Peyer's patch (tissue), 4 donors: ENCODE measurements at places on chromosomes 5 and 9. TPM values are rescaled to one million over a fixed set of nuclear protein-coding genes. Genes with fewer than 3 reads are reported as not detected.

The DAB2 gene
- 62.7 TPM for total RNA-seq

The PLK2 gene
- 35.3 TPM for total RNA-seq

DNA sequence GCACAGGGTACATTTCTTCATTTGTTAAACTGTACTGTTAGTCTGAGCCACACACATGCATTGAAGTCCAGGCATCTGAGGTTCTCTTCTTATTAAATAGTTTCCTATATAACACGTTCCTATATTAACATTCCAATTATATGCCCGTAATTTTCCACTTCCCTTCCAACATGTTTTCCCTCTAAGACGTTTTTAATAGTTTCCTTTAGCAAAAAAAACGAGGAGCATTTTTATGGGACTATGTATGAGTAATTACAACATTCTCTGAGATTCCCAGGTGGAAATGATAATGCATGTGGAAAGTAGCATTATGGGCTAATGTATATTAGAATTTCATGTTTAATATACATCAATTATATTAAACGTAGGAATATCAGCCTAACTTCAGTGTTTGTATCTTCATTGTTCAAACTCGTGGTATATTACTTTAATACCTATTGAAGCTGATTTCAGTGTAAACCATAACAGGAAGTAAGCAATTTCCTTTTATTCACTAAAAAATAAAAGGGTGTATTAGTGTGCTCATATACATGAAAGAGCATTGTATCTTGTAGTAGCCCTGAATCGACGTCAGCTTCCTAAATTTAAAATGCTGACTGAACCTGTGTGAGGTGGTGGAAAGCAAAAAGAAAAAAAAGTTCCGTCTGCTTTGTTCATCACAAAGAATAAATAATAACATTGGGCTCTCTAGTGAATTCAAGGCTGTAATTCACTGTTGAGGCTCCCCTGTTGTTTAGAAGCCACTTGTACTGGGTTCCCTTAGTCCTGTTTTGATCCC is 11.3 kb downstream of the SMARCA2 start:
- peak overlapping the region; percentile 19 for H3K27ac ChIP-seq
- H3K4me3 ChIP-seq = no peak overlapping the region
- DNase-seq = no peak
- no peaks in the 10 kb centered on the region for H3K4me1 ChIP-seq

DNA sequence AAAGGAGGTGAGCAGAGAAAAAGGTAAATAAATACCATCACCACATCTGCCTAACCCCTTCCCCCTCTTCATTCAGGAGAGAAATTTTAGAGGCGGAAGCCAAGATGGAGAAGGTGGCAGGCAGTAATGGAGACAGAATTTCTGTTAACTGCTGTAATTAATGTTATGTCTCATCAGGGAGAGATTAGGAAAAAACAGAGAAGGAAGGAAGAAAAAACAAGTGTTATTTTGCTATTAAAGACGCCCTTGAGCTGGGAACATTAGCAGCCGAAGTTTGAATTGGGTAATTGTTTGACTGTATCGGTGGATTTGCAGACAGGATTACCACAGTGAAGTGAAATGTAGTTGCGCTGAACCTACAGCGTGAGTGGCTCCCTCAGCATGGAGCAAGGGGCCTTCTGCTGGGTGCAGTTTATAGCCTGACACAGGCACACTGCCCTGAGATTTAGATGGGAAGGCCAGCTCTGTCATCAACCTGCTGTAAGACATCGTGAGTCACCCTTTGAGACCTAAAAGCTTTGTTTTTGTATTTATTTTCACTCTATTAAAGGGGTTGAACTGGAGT is 136.3 kb downstream of the ASTN2 start:
- no peaks in the 10 kb centered on the region for H3K27me3 ChIP-seq
- no peak overlapping the region for H3K4me3 ChIP-seq
- no peaks in the 10 kb centered on the region for H3K36me3 ChIP-seq
- no peak overlapping the region for H3K27ac ChIP-seq
- DNase-seq = no peak

The DDX4 gene
- total RNA-seq = not detected

The OTULINL gene
- total RNA-seq = 33.0 TPM

DNA sequence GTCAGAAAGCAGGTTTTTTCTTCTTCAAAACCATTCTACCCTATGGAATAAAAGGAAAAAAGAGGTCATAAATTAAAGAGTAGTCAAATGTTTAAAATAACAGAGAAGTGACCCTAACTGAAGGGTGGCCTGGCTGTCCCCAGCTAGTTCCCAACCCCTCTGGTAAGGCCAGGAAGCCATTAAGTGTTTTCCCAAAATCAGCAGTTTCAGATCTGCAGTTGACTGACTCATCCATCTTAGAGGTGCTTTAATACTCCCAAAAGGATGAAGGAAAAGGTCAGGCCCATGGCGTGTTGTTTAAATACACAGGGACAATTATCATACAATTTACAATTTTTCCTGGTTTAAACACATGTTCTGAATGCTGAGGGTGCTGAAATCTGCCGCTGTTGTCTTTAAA is 47.9 kb upstream of the TBC1D9B start:
- H3K27ac ChIP-seq = no peak overlapping the region
- no peaks in the 10 kb centered on the region for H3K27me3 ChIP-seq
- H3K4me1 ChIP-seq = no peaks in the 10 kb centered on the region
- no peak for DNase-seq
- H3K4me3 ChIP-seq = no peak overlapping the region

GRCh38 chr9:109574061-109574882 is 76.2 kb upstream of the PTPN3 start:
- H3K36me3 ChIP-seq = no peaks in the 10 kb centered on the region
- no peak overlapping the region for H3K27ac ChIP-seq
- no peaks in the 10 kb centered on the region for H3K4me1 ChIP-seq
- no peak overlapping the region for H3K4me3 ChIP-seq

DNA sequence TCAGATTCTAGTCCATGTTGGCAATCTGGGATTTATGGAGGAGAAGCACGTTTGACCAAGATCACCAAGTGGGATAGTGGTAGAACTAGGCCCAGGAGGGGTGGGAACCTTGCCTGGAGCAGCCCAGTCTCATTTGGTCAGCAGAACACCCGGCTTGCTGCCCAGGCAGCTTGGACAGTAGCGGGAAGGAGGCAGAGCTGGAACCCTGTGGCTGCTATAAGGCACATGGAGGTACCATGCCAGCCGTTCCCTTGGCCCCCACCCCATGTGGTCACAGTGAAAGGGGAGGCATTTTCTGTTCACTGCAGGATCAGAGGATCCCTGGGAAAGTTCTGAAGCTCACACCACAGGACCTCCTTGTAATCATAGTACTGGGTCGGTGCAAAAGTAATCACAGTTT is 75.4 kb upstream of the ORM1 start:
- no peaks in the 10 kb centered on the region for H3K4me1 ChIP-seq
- no peak overlapping the region for H3K4me3 ChIP-seq
- no peak for DNase-seq
- H3K27ac ChIP-seq = no peak overlapping the region
- H3K27me3 ChIP-seq = no peaks in the 10 kb centered on the region

The IL4 gene
- total RNA-seq = not detected

- no peak overlapping the region for H3K27ac ChIP-seq
- no peaks in the 10 kb centered on the region for H3K36me3 ChIP-seq
- H3K27me3 ChIP-seq = no peaks in the 10 kb centered on the region
- H3K4me3 ChIP-seq = no peak overlapping the region
These were observed 70.4 kb downstream of the TRPM6 start for GRCh38 chr9:74817281-74817810.

DNA sequence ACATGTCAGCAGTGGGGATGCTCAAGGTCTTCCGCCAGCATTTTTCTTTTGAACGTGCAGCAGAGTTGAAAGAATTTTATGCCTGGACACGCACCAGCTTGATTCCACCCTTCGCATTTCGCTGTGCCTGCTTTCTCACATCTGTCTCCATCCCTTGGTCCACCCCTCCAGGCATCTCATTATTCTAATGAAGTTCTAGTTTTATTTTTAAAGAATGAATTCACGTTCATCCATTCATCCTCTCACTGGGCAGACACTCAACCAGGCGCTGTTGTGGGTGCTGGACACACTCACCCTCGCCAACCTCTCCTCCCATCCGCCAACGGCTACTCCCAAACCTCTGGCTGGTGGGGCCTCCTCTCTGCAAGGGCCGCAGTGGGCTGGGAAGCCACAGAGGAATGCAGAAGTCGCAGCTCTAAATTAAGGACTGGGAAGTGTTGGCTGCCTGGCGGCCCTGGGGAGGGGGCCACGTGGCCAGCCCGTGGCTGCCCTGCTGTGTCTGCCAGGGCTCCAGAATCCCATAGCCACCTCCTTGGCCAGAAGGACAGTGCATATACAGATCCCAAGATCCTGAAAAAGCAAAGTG is 6.7 kb downstream of the SUSD3 start:
- H3K27ac ChIP-seq = peak overlapping the region; percentile 97
- peaks cover 45% of the 10 kb centered on the region for H3K4me1 ChIP-seq
- no peaks in the 10 kb centered on the region for H3K27me3 ChIP-seq
- no peak overlapping the region for H3K4me3 ChIP-seq
- no peak for DNase-seq
- H3K36me3 ChIP-seq = no peaks in the 10 kb centered on the region

The TAF11L10 gene
- total RNA-seq = not detected

The ECSCR gene
- 3.2 TPM for total RNA-seq

The CAVIN4 gene
- total RNA-seq = not detected

DNA sequence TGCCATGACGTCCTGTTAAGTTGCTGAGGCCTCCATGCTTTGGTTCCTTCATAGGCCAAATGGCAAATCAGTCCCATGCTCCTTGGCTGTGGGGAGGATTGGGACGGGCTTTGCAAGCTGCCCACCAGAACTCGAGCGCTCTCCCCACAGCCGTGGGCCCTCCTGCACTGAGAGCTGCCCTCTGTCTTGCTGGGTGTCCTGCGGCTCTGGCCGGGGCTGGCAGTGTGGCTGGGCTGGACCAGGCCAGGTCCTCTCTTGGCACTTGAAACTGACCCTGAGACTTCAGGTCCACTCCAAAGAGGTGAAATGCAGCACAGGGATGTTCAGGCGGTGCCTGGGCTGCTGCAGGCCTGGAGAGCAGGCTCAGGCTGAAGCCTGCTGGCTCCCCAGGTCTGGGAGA is 7.0 kb downstream of the MYMK start:
- H3K4me1 ChIP-seq = no peaks in the 10 kb centered on the region
- H3K36me3 ChIP-seq = no peaks in the 10 kb centered on the region
- no peak overlapping the region for H3K4me3 ChIP-seq
- H3K27me3 ChIP-seq = no peaks in the 10 kb centered on the region

DNA sequence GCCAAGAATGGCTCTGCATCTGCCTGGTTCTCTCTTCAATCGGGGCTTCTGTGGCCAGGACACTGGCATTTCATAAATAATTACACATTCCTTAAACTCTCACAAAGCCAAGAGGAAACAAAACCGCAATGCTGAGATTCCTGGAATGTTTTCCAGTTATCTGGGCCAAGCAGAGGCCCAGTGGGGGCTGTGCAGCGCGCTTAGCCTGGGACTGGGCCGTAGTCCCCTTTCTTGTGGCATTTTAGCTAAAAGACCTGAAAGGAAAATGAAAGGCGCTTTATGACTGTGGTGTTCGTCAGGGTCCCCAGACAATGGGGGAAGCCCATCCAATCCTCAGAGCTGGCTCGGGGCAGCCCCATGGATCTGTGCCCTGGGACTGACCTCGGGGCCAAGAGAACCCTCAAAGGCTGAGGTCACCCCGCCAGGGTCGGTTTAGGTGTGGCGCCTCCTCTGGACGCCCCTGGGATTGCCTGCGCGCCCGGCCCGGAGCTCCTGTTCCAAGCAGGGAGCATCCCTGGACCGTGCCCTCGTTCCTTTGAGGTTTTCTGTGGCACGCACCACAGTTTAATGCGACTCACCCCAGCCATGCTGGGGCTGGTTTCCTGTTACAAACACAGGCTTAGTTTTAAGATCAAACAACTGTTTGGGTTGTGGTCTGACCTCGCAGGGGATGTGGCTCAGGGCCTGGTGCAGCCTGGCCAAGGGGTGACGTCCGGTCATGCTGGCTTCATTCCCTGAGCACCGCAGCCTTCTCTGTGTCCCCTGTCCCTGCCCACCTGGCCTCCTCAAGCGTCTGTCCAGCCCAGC is 51.5 kb upstream of the NKD2 start:
- H3K27me3 ChIP-seq = no peaks in the 10 kb centered on the region
- no peak overlapping the region for H3K4me3 ChIP-seq
- H3K27ac ChIP-seq = peak overlapping the region; percentile 36

The IL13 gene
- total RNA-seq = not detected

DNA sequence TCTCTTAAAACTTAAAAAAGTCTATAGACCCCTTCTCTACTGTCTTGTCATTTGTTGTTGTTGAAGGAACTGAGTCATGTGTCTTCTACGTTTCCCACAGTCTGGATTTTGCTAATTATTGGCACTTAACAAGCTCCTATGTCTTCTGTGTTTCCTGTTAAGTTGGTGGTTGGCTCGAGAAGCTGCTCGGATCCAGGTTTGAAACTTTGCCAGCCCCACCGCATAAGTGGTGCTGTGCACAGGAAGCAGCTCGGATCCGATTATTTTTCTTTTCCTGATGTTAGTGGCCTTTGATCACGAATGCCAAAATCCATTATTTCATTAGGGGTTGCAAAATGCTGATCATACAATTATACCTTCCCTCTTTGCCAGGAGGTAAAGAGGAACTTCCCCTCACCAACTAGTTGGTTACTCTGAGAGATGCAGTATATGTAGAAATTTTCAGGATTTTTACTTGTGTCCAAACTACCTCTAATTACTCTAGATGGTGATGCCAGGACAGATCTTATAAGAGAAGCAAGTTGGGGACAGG is 186.5 kb downstream of the NSG2 start:
- DNase-seq = no peak
- no peaks in the 10 kb centered on the region for H3K27me3 ChIP-seq
- no peaks in the 10 kb centered on the region for H3K36me3 ChIP-seq
- H3K27ac ChIP-seq = no peak overlapping the region
- H3K4me3 ChIP-seq = no peak overlapping the region
- no peaks in the 10 kb centered on the region for H3K4me1 ChIP-seq

DNA sequence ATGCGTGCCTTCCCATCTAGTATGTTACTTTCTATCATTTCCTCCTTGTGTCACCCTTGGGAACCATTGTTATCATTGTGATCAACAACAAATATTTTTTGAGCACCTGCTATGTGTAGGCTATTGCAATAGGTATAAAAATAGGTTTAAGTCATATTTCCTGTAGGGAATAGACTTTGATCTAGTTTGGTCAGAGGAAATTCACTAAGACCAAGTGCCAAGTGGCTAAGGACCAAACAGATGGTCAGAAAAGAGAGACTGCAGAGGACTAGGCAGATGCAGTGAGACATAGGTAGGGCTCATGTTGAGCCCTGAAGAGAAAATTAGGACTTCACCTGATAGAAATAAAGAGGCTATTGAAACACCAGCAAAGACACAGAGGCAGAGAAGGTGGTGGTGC is 430.0 kb upstream of the ADAMTSL1 start:
- no peak for DNase-seq
- H3K36me3 ChIP-seq = no peaks in the 10 kb centered on the region
- H3K4me3 ChIP-seq = no peak overlapping the region
